ENCODE measurements at places on chromosomes 1 and 21. TPM values are rescaled to one million over a fixed set of nuclear protein-coding genes. Genes with fewer than 3 reads are reported as not detected.

UTS2 gene
- 0.61 TPM for total RNA-seq

PARK7 gene
- total RNA-seq = 112 TPM

MCOLN3 gene
- total RNA-seq = 1.3 TPM

CYYR1 gene
- total RNA-seq = not detected

ZYG11A gene
- not detected for total RNA-seq

PRDM16 gene
- not detected for total RNA-seq

FMO2 gene
- total RNA-seq = not detected

HES3 gene
- not detected for total RNA-seq

HSD11B1 gene
- total RNA-seq = 0.49 TPM

LCE3E gene
- total RNA-seq = not detected

KPRP gene
- total RNA-seq = not detected

CTSK gene
- total RNA-seq = 6.6 TPM

EXTL1 gene
- 0.12 TPM for total RNA-seq

HSPB7 gene
- total RNA-seq = not detected

HTR6 gene
- 0.33 TPM for total RNA-seq

RNPEP gene
- 25.9 TPM for total RNA-seq

WNT3A gene
- not detected for total RNA-seq

ARTN gene
- total RNA-seq = not detected

KMO gene
- total RNA-seq = 1.1 TPM

CATSPERE gene
- total RNA-seq = 2.3 TPM

CACNA1S gene
- not detected for total RNA-seq

KLHDC7A gene
- total RNA-seq = not detected

MAD2L2 gene
- 20.7 TPM for total RNA-seq

CHRNB2 gene
- not detected for total RNA-seq

PRR9 gene
- total RNA-seq = not detected

PTGFR gene
- total RNA-seq = not detected

PGLYRP3 gene
- not detected for total RNA-seq

ZP4 gene
- not detected for total RNA-seq

CLCNKB gene
- total RNA-seq = not detected

TNFRSF14 gene
- 170 TPM for total RNA-seq

GNG12 gene
- total RNA-seq = not detected

S100A1 gene
- not detected for total RNA-seq

IGSF21 gene
- total RNA-seq = not detected

SPRR2B gene
- total RNA-seq = not detected
